ENCODE measurements at places on chromosomes 16 and 17.

DNA sequence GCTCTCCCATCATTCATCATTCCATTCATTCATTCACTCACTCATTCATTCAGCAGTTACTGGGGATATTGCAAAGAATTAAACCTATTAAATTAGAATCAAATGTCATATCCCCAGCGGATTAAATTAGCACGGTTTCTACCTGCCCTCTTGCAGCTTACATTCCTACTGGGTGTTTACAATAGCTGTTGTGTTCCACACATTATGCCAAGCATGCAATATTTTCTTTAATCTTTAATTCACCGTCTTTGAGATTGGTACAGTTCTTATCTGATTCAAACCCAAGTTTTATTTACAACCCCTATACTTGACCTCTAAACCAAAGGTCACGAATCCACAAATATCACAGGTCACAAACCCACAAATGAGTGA is 727 bp upstream of the USP31 start:
- DNase-seq, result no peak

DNA sequence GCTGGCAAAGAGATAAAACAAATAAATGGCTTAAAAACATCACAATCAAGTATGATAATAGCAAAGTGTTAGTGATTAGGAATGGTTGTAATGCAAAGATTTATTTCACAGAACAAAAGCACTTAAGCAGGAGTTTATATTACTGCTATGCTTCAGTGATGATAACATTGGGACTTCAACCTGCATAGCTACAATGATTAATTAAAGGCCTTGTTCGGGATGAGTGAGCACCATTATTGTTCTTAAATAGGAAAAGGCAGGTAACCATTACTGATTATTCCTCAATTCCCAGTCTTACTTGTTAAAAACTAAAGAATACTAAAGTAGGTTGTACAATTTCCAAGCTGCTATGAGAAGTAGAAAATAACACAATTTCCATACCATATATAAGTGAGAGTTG is 1247.5 kb upstream of the CDH8 start:
- no peak for DNase-seq

DNA sequence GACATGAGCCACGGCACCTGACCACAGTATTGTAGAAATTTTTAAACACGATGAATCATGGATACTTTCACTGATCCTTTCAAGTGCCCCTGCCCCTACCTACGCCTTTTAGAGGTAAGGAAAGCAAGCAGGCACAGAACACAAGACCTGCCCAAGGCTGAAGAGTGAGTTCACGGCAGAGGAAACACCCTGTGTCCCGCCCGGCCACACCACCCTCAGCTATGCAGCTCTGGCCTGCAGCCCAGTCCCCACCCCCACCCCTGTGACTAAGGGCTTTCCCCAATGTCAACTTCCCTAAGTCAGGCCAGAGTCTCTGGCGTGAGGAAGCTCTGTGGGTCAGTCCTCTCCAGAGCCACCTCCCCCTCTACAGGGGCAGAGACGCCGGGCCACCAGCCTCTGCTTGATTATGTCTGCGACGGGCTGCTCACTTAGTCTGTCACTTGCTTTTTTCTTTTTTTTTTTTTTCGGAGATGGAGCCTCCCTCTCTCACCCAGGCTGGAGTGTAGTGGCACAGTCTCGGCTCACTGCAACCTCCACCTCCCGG is 8.4 kb downstream of the SLC16A5 start:
- DNase-seq, result no peak

- DNase-seq, result no peak
Measured at GRCh38 chr17:34581446-34582184, 2.2 kb downstream of the TMEM132E start.

- no peak for DNase-seq
Measured at GRCh38 chr17:17189559-17189958, 16.6 kb downstream of the PLD6 start.

DNA sequence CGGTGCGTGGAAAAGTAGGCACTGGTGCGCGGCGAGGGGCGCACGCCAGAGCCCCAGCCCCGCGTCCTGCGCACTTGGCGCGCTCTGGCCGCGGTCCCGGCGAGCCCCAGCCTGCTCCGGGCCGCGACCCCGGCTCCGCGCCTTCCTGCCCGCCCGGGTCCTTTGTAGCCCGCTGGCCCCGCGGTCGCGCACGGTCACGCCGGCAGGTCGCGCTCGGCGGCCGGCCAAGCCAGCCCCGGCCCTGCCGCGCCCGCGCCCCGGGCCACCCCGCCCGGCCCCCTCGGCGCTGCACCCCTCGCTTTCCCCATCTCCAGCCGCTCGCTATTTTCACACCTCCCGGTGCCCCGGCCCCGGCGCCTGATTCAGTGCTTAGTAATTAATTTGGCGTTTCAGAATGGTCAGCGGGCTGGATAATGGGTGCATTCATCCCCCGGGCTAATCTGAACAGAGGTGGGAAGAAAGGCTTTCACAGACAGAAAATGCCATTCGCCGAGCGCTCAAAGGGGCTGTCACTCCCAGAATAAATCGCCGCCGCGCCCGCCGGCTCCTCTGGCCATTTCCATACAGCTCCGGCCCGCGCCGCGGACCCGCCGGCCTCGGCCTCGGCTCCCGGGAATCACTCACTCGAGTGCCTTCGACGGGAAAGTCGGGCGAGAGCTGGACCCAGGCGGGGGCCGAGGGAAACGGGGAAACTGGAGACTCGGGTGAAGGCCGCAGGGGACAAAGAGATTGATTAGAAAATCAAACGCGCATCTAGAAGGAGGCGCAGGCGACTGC is 17.8 kb upstream of the NTN1 start:
- DNase-seq, result no peak

All from stimulated activated CD8-positive, alpha-beta memory T cell treated with anti-CD3 and anti-CD28 coated beads, Interleukin-4, amount 100 ng/mL, for 1 hour (primary cell).